ENCODE measurements at places on chromosomes 12 and 14. TPM values are rescaled to one million over a fixed set of nuclear protein-coding genes. Genes with fewer than 3 reads are reported as not detected.

DPF3 gene
- 8.1 TPM for total RNA-seq

AJUBA gene
- total RNA-seq: 61.7 TPM

RIMBP2 gene
- total RNA-seq: not detected

TGM1 gene
- 3.9 TPM for total RNA-seq

SCN8A gene
- 20.4 TPM for total RNA-seq

LHX5 gene
- total RNA-seq: not detected

CEP170B gene
- 35.0 TPM for total RNA-seq

SPIC gene
- total RNA-seq: not detected

FAM222A gene
- 1.7 TPM for total RNA-seq

OR4E2 gene
- not detected for total RNA-seq

GLI1 gene
- 1.1 TPM for total RNA-seq

FOXA1 gene
- total RNA-seq: not detected
